NCI-H510A treated with DMSO at 0.1 percent for 48 hours (cell line): ENCODE measurements at places on chromosomes 13 and 19.
A peak's percentile ranks its signal among the peaks of the same experiment; 100 is the strongest.

DNA sequence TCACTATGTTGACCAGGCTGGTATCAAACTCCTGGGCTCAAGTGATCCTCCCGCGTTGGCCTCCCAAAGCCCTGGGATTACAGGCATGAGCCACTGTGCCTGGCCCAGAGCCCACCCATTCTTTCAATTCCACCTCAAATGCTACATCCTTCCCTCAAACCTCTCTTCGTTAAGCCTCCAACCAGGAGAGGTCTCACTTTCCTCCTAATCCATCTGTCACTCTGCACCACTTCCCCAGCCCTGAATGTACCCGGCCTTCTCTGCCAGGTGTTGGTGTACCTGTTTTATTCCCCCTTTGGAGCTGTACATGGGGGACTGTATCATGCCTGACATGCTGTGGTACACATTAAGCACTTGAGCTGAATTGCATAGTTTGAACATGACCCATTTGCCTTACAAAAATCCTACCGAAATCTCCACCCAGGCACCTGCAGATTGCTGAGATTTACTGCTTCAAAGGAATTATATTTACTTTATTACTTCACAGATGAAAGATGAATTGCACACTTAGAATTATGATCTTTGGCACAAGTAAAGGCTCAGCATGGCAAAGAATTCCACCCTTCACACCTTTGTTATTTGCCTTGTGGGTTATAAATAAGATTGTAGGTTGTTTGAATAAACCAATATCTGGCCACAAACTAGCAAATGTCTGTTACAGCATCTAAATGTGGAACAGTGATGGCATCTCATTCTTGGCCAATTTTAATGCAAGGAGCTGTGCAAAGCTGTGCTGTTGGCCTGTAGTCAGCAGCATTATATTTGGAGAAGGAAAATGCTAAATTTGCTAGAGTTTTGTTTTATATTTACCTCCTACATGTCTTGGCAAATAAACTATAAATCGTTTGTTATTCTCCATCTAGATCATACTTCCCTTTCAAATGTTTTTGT lies 15.6 kb upstream of the WASF3 start:
- DNase-seq, result no peak

DNA sequence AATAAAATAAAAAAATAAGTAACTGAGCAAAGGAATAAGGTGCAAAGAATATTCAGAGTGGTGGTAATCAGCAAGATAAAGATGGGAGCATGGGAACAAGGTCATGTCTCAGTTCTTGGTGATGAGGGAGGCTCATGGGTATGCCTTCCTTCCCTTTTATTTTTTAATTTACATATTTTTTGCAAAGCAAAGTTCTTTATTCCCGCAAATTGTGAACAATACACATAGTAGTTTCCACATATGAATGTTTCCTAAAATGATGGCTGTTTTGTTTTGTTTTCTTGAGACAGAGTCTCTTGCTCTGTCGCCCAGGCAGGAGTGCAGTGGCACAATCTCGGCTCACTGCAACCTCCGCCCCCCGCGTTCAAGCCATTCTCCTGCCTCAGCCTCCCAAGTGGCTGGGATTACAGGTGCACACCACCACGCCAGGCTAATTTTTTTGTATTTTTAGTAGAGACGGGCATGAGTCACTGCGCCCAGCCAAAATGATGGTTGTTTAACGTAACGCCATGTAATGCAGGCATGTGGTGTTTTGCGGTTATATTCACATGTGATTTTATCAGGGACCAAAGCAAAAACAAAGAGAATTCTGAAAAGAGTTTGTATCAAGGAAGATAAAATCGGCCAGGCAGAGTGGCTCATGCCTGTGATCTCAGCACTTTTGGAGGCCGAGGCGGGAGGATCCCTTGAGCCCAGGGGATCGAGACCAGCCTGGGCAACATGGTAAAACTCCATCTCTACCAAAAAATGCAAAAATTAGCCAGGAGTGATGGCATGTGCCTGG lies 4.5 kb upstream of the ADGRE2 start:
- DNase-seq, result no peak

- DNase-seq, result no peak
These were observed 11.9 kb downstream of the LTBP4 start for GRCh38 chr19:40612831-40613689.

DNA sequence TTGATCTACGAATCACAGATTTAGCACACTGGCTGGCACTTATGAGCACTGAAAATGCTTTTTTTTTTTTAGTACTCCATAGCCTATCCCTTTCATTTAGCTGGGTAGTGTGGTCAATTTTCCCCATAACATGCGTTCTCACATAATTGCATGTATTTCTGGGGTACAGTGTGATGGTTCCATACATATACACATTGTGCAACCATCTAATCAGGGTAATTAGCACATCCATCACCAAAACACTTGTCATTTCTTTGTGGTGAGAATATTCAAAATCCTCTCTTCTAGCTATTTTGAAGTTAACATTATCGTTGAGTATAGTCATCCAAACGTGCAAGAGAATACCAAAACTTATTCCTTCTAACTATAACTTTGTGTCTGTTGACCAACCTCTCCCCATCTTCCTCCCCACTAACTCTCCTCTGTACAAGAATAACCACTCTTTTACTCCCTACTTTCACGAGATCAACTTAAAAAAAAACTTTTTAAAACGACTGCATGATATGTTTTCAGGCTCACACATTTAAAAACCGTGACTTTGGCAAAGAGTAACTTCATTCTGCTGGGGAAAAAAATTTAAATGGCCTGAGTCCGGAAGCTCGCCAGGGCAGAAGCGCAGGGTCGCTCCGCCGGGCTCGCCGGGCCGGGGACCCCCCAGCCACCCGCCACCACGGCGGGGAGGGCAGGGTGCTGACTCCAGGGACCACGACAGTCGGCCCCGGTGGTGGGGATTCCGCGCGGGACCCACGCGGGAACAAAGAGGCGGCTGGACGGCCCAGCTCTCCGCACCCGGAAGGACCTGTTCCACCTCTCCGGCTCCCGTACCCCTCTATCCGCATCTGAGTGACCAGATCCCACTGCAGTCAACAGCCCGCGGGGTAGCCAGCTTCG lies 868 bp upstream of the UBAC2 start:
- no peak for DNase-seq

GRCh38 chr13:94641409-94641941 lies 39.8 kb downstream of the GPR180 start:
- peak; percentile 74 for DNase-seq

DNA sequence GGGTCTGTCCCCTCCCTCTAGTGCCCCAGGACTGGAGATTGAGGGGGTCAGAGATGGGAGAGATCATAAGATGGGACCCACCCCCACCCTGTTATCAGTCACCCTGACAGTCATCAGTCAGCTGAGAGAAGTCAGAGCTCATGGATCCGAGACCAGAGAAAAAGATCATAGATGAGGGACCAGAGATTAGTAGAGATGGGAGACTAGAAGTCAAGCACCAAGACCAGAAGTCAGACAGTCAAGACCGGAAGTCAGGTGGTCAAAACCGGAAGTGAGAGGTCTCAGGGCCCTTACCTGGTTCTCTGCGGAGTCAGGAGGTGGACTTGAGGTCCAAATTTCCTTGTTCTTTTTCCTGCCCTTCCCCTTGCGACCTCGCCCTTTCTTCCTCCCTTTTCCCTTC lies 7.0 kb downstream of the COL5A3 start:
- no peak for DNase-seq

GRCh38 chr13:21846605-21847004 lies 175.7 kb downstream of the FGF9 start:
- no peak for DNase-seq

DNA sequence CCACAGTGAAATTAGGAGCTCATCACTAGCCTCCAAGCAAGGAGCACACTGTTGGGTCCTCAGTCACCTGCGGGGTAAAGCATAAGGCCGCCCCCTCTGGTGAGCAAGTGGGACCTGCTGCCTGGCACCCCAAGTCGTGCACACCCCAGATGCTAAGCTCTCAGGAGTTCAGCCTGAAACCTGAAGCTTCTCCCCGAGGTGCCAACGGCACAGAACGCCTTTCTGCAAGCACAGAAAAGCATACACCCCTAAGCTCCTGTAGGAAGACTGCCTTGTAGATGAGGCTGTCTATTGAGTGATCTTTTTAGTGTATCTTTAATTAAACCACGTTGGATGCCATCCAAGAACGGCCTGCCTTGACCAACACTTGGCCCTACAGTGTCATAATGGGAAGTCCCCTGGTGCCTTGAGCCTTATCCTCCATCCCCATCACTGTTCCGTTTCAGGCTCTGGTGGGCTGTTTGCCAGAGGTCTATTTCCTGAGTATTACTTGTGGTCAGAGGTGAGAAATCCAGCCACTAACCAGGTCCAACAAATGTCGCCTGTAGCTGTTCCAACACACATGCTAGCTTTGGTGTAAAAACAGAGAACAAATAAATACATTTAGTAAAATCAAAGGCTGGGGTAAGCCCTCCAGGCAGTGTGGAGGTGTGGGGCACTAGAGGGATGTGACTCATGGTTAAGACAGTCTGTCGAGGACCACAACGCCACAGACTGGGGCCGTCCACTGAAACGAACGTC lies 44.8 kb downstream of the C13orf42 start:
- DNase-seq, result no peak

- peak; percentile 91 for DNase-seq
These were observed at the start of gene LDLR for GRCh38 chr19:11089254-11090013. TSS of gene LDLR (plus strand) at chr19:11089463. CDS start at chr19:11089549, 86 bp downstream.

DNA sequence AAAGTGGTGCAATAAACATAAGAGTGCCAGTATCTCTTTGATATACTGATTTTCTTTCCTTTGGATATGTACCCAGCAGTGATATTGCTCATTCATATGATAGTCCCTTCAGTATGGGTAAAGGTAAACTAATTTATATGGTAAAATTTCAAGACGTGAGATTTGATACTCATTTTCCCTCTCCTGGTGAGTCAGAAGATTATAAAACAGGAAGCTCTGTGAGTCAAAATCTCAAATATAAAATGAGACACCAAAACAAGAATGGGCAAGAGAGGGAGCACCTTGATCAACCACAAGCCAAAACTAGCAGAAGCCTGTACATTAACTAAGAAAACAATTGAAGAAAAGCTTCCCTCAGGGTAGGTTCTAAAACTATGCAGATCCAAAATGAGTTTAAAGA lies 216.3 kb downstream of the SLITRK6 start:
- DNase-seq, result no peak

GRCh38 chr13:77696006-77696878 lies 1.2 kb upstream of the SLAIN1 start:
- no peak for DNase-seq

DNA sequence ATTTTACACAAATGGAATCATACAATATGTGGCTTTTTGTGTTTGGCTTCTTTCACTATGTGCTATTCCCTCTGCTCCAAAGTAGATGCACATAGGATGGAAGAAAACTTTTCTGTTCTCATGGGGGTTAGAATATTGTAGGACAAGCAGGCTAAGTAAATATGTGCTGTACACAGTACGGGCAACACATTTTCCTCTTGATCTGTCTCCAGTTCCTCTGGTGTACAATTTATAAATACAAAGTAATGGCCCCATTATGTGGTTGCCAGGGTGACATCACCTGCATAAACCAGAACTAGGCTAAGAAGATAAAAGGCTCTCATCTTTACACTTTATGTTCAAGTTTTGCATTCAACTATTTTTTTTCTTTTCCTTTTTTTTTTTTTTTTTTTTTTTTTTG lies 41.0 kb upstream of the SOX21 start:
- DNase-seq, result no peak

- peak; percentile 25 for DNase-seq
These were observed 4.1 kb downstream of the TLE2 start for GRCh38 chr19:3024870-3025548.

DNA sequence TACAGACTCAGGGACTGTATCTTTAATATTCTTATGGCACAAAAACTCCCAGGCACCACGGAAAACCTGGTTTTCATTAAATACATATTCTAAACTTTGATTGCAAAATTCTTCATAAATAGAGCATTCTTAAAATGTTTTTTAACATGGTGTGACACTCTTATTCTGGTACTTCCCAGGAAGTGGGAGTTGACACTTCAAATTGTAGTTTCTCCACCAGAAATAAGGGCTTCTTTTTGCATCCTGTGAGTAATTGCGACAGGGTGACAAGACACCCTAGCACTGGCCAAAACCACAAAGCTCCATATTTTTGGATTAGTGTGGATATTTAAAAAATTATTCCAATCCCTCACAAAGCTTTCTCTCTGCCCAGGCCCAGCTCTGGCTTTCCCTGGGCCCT lies 43.6 kb upstream of the MTIF3 start:
- no peak for DNase-seq

- DNase-seq, result no peak
These were observed 54.6 kb downstream of the OR10H4 start for GRCh38 chr19:16003391-16003790.

GRCh38 chr13:27923794-27924528 lies 4.2 kb downstream of the PDX1 start:
- no peak for DNase-seq

- no peak for DNase-seq
These were observed 25.3 kb downstream of the COG3 start for GRCh38 chr13:45490068-45490467.

GRCh38 chr19:40219721-40220276 lies 1.6 kb upstream of the TTC9B start:
- DNase-seq, result peak; percentile 8

DNA sequence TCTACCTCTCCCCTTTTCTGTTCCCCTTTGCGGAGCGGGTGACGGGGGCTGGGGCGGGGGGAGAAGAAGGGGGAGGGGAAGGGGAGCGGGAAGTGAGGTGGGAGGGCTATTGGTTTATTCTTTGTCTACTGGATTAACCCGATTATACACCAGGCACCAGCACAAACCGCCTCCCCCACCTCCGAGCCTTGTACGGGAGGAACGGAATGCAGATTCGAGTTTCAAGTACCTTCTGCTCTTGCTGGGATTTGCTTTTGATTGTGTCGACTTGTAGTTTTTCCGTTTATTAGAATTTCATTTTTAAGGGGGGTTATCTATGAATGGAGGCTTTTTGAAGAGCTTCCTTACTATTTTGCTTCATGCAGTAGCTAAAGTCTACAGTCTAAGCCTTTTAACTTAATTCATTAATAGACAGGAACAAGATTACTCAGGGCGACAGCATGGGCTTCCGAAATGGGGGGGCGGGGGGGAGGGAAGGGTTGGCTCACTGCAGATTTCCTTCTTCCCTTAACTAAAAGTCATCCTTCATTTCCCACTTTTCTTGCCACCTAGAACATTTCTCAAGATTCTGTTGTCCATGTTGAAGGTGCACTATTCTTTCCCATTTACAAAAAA lies 937 bp upstream of the SPRY2 start:
- peak; percentile 10 for DNase-seq

DNA sequence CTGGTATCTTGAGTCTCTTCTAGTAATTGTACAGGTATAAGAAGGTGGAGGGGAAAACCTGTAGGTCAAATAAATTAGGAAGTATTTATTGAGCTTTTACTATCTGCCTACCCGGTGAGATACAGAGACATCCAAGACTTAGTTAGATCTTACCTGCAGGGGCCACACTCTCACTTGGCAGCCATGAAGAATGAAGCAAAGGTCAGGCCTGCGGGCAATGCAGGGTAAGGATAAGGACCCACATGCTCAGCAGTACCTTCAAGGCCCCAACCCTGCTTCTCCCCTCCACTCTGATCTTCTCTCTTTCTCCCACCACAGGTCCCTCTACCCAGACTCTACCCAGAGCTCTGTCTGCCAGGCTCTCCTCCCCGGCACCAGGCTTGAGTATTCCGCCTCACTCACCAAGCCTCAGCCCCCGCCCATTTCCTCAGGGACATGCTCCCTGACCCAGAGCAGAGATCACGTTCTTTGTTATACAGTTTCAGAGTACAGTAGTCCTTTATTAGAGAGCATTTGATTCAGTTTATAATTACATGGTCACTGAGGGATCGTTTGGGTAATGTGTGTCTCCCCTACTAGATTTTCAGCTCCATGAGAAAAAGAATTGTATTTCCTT lies 18.9 kb upstream of the CLDN10 start:
- peak; percentile 20 for DNase-seq

GRCh38 chr19:10364644-10365043 lies 15.7 kb downstream of the TYK2 start:
- no peak for DNase-seq

GRCh38 chr13:42361701-42362100 lies 89.7 kb downstream of the AKAP11 start:
- DNase-seq, result no peak
